ENCODE measurements at places on chromosomes 2 and 18. TPM values are rescaled to one million over a fixed set of nuclear protein-coding genes. Genes with fewer than 3 reads are reported as not detected.

DNA sequence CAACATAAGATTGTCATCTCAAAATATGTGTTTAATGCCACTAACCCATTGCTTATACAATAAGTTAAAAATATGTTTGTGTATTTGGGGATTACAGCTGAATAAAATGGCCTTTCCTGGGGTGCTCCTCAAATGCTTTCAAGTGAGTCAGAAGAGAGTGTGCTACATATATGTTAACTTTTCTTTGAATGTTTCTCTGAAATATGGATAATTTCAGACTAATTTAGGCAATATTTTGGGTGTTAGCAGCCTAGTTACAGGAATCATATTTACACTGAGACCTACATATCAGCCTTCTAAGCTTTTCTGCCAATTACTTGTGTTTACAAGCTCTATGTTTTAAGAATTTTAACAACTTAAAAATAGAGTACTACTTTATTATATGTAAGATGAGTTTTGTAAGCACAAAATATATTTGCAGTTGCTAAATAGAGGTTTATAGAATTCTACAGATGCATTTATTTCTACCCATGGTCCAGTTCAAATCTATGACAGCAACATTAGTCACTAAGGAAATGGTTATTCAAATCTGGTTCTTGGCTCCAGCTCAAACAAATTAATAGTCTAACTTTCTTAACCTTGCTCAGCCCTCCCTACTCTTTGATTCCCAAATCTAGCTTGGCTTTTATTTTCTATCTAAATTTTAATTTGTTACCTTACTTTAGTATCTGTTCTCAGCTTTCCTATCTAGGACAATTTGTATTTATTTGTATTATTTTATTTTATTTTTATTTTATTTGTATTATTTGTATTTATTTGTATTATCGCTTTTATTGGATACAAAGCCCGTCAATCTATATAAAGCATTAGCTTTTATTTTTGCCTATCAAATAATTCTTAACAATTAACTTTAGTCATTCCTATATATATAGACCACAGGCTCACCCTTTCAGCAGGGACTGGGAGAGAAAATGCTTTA is 48.9 kb downstream of the FSIP2 start:
- no peaks in the 10 kb centered on the region for H3K27me3 ChIP-seq
- H3K4me3 ChIP-seq: no peak overlapping the region
- H3K27ac ChIP-seq: no peak overlapping the region
- no peak for DNase-seq
- no peaks in the 10 kb centered on the region for H3K4me1 ChIP-seq

DNA sequence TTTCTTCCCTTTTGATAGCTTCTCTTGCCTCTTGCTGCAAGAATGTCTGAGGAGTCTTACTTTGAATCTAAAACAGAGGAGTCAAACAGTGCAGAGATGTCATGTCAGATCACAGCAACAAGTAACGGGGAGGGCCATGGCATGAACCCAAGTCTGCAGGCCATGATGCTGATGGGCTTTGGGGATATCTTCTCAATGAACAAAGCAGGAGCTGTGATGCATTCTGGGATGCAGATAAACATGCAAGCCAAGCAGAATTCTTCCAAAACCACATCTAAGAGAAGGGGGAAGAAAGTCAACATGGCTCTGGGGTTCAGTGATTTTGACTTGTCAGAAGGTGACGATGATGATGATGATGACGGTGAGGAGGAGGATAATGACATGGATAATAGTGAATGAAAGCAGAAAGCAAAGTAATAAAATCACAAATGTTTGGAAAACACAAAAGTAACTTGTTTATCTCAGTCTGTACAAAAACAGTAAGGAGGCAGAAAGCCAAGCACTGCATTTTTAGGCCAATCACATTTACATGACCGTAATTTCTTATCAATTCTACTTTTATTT is 133.5 kb upstream of the CDCA7 start:
- H3K36me3 ChIP-seq: no peaks in the 10 kb centered on the region
- H3K27me3 ChIP-seq: no peaks in the 10 kb centered on the region
- H3K4me1 ChIP-seq: peaks cover 21% of the 10 kb centered on the region
- no peak overlapping the region for H3K4me3 ChIP-seq

SIX3 gene
- not detected for total RNA-seq

GRCh38 chr2:149330127-149331022 is at the start of gene LYPD6:
Gene LYPD6 (plus strand): TSS chr2:149330587. CDS start chr2:149437709, 107,122 bp downstream.
- H3K36me3 ChIP-seq: no peaks in the 10 kb centered on the region
- peak within 1 kb of the TSS; percentile 79 for H3K27ac ChIP-seq
- H3K4me1 ChIP-seq: peaks cover 17% of the 10 kb centered on the region
- peak within 1 kb of the TSS; percentile 94 for H3K4me3 ChIP-seq
- peak; percentile 89 for DNase-seq

DNA sequence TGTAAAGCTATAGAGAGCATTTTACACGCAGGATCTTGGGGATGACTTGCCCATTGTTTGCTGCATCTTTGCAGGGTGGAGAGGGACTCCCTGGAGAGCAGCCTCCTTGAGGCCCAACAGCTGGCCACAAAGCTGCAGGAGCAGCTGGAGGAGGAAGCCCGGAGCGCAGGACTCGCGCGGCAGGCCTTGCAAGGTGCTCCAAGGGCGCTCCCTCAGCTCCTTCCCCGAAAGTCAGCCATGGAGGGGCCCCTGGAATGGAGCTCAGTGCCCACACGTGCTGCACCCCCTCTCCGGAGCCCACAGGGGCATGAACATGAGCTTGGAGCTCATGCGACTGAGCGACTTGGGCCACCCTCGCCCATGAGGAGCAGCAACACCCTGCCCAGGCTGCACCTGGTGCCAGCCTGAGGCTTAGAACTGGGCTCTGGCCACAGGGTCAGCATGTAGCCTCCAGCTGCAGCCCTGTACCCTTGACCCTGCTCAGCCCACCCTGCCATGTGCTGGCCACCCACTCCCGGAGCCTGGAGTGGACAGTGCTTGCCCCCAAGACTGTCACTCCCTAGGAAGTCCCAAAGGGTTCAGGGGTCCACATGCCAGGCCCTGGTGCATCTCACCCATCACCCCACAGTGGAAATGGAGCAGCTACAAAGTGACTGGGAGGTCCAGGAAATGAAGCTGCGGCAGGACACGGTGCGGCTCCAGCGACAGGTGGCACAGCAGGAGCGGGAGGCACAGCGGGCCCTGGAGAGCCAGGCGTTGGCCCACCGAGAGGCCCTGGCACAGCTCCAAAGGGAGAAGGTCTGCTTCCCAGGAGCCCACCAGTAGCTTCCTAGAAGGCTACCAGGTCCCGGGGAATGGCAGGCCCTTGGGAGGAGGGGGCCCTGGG is 43.0 kb downstream of the CROCC2 start:
- H3K27me3 ChIP-seq: no peaks in the 10 kb centered on the region
- DNase-seq: no peak
- H3K4me3 ChIP-seq: no peak overlapping the region
- no peaks in the 10 kb centered on the region for H3K4me1 ChIP-seq

DNA sequence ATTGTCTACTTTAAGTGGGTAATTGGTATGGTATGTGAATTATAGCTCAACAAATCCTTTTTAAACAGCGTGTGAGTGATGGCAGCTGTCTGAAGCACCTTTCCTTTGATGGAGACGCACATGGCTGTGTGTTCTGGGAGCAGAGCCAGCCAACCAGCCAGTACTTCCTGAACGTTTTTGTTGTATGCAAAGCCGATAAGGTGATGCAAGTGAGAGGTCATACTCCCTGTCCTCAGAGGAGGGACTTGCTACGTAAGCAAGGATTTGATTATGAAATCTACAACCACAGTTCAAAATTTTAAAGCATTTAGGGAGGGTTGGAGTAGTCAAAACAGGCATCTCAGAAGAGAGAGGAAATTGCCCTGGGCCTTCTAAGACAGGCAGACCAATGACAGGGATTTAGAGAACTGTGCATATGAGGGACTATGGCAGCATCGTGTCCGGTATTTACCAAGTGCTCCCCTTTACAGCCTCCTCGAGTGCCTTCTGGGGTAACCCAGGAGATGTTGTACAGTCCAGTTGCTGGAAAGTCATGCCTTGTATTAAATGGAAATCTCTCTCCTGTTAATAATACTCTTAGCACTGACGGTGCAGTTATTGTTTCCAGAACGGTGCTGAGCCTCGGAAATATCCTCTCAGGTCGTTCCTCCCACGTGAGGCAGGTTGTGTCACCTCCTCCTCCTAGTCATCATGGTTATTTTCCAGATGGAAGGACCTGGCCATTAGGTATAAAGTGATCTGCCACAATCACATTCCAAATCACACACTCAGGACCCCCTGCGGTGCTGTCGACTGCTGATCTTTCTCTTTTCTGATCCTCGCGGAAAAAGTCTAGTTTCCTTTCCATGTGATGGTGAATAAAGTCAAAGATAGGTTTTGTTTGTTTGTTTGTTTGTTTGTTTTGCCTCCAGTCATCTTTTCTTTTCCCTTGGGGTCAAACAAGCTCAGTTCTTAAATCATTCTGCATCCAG is 28.4 kb downstream of the ARHGEF4 start:
- H3K27me3 ChIP-seq: no peaks in the 10 kb centered on the region
- H3K36me3 ChIP-seq: no peaks in the 10 kb centered on the region
- DNase-seq: peak; percentile 57
- H3K27ac ChIP-seq: no peak overlapping the region

ANKRD30B gene
- not detected for total RNA-seq

GRCh38 chr2:187459256-187459655 is 11.2 kb upstream of the CALCRL start:
- no peak overlapping the region for H3K27ac ChIP-seq
- no peak overlapping the region for H3K4me3 ChIP-seq
- H3K4me1 ChIP-seq: 0 out of 2 replicates have a peak, but pooled peaks cover 3% of the 10 kb centered on the region
- H3K27me3 ChIP-seq: no peaks in the 10 kb centered on the region

DNA sequence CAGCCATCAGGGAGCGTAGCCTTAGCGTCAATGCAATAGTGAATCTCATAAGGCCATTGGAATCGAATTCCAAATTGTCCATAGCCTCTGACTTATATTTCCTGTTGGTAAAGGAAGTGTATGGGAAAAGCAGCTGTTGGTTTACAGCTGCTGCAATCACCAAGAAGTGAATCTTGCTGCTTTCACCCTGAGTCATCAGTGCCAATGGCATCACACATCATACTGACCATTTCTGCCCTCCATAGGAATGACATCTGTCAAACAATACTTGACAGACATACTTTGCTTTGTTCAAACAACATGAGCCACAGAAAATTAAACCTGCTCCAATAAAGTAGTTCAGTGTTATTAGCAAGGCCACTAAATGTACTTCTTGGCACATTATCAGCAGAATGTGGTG is 111.2 kb upstream of the KLHL29 start:
- no peaks in the 10 kb centered on the region for H3K27me3 ChIP-seq
- no peak overlapping the region for H3K4me3 ChIP-seq
- H3K4me1 ChIP-seq: no peaks in the 10 kb centered on the region
- DNase-seq: no peak
- no peaks in the 10 kb centered on the region for H3K36me3 ChIP-seq

GRCh38 chr2:180075870-180076269 is 68.8 kb upstream of the CWC22 start:
- H3K36me3 ChIP-seq: peaks cover under 1% of the 10 kb centered on the region
- no peak overlapping the region for H3K27ac ChIP-seq
- H3K4me3 ChIP-seq: no peak overlapping the region
- H3K27me3 ChIP-seq: no peaks in the 10 kb centered on the region

GRCh38 chr18:50507120-50507590 is 52.7 kb upstream of the MAPK4 start:
- peak; percentile 84 for DNase-seq
- no peak overlapping the region for H3K4me3 ChIP-seq
- H3K4me1 ChIP-seq: no peaks in the 10 kb centered on the region
- no peak overlapping the region for H3K27ac ChIP-seq

All from GM23338 (cell line).